A549 (cell line): ENCODE measurements at places on chromosomes 13 and 19. TPM values are rescaled to one million over a fixed set of nuclear protein-coding genes. Genes with fewer than 3 reads are reported as not detected.

DNA sequence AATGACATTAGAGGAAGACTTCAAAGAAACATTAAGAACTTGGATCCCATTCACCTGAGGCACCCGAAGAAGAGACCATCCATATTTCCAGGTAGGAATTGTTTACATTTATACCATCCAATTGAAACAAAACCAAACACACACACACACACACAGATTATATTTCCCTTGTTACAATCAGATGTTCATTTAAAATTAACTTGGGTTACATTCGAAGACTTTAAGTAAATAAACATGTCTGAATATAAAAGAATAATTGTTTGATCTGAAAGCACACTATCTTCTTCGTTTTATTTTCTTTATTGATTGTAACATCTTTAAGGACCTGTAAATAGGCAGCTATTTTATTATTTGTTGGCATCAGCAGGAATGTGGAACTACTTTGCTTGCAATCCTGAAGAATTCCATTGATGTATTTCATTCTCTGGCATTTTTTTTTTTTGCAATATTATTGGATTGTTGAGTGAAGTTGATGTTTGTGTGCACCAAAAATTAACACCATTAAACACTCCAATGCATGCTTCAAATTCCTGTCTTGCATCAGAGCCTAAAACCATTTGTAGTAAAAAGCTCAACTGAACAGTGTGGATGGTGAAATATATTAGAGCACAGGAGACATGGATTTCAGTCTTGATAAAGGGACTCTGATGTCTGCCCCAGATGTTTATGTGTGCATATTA is 85.3 kb upstream of the FRY start:
- no peak for DNase-seq

DNA sequence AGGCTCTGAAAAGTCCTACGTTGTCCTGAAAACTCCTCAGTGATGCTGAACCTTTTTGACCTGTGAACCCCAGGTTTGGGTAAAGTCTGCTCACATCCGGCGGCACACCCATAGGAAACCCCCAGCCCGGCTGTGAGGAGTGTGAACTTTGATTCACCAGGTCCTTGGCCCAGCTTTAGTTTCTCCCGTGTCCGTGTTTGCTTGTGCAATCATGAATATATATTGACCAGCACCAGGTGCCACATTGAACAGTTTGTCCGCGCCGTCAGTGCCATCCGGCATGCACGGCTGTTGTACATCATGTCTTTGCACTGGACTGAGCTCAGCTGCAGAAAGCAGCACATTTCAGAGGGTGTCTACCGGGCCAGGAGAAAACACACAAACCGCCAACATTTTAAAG is 45.3 kb downstream of the NFIC start:
- no peak for DNase-seq

GRCh38 chr19:33022472-33023116 is 42.1 kb downstream of the RHPN2 start:
- DNase-seq = no peak

The LILRA6 gene
- not detected in 3 replicates for polyA plus RNA-seq

The NCR1 gene
- polyA plus RNA-seq = not detected in 3 replicates
